ENCODE measurements at places on chromosomes 13 and 19.

GRCh38 chr13:92769046-92769445 is 457.6 kb upstream of the GPC6 start:
- DNase-seq = no peak

DNA sequence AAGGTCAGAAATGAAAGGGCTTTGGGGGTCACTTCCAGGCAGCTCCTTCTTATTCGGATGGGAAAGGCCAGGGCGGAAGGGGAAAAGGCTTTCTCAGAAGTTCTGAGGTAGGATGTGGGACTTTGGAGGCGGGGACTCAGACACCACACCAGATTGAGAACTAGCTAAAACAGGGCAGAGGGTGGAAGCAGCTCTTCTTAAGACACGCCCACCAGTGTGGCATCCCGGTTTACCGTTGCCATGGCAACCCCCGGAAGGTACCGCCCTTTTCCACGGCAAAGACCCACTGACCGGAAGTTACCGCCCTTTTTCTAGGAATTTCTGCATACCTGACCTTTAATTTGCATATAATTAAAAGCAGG is 3.8 kb upstream of the LILRA5 start:
- DNase-seq = no peak

- DNase-seq = no peak
Observed at GRCh38 chr19:47215581-47215980, 15.4 kb downstream of the BBC3 start.

DNA sequence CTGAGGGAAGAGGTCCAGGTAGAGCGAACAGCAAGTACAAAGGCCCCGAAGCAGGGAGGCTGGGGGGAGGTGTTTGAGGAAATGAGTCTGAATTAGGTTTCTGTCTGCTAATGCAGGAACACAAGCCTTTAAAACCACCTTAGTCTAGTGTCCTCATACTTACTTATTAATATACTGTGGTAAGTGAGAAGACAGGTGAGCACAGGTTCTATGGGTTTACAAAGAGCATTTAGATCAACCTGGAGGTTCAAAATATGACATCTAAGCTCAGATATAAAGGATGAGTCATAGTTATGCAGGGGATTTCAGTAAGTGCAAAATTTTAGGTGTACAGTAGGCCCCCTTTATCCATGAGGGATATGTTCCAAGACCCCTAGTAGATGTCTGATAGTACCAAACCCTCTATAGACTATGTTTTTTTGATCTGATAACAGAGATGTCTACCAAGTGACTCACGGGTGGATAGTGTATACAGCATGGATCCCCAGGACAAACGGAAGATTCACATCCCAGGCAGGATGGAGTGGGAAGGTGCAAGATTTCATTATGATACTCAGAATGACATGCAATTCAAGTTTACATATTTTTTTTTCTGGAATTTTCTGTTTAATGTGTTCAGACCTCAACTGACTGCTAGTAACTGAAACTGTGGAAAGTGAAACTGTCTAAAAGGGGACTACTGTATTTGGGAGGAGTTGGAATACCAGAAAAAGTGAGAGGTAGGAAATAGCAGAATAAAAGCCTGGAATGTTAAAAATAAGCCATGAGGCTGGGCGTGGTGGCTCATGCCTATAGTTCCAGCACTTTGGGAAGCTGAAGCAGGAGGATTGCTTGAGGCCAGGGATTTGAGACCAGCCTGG is 18.2 kb upstream of the MED4 start:
- DNase-seq = no peak

GRCh38 chr13:27790523-27790922 is 1.8 kb upstream of the GSX1 start:
- no peak for DNase-seq

DNA sequence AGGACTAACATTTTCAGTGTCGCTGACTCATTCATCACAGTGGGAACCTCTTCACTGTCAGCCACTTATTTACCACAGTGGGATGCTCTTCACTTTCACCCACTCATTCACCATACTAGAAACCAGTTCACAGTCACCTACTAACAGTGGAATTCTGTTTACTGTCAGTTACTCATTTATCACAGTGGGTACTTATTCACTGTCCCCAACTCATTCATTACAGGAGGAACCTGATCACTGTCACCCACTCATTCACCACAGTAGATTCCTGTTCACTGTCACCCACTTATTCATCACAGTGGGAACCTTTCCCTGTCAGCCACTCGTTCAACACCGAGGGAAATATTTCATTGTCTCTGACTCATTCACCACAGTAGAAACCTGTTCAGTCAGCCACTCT is 10.1 kb upstream of the ZNF85 start:
- DNase-seq = no peak

GRCh38 chr13:59673286-59673685 is 490.4 kb downstream of the DIAPH3 start:
- DNase-seq = no peak

- DNase-seq = no peak
Observed at GRCh38 chr19:16566702-16567101, 5.5 kb downstream of the SLC35E1 start.

DNA sequence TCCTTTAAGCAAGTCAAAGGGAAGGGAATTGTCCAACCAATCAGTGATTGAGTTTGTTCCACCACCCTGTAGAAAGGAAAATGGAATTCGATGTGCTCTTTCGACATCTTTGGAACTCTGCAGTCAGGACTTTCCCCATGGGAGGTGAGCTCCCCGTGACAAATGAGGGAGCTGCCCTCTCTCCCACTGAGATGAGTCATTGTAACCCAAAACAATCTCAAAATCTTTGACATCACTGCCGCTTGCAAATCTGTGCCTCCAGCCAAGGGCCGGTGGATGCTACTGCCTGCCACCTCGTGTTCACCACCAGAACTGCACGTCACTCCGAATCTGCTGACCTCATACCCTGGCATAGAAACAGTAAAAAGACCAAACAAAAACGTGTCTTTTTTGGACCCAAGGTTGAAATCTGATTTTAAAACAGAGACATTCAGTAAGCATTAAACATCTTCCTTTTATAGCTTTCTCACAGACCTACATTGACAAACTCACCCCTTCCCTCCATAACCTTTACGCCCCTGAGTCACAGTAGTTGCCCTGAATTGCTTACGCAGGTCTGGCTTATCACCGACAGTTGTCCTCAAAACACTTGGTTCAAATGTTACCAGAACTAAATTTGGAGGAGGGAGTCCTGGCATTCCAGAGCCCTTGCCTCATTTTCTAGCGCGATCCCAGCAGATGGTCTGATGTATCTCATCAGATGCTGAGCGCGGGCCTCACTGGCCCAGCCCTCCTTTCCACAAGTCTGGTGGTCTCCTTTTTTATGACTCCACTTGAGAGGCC is 105.2 kb downstream of the COL4A2 start:
- DNase-seq = peak; percentile 62

GRCh38 chr13:26561067-26561466 is 3.6 kb downstream of the WASF3 start:
- no peak for DNase-seq

- DNase-seq = no peak
Observed at GRCh38 chr13:76271728-76272232, 614.4 kb downstream of the KCTD12 start.

DNA sequence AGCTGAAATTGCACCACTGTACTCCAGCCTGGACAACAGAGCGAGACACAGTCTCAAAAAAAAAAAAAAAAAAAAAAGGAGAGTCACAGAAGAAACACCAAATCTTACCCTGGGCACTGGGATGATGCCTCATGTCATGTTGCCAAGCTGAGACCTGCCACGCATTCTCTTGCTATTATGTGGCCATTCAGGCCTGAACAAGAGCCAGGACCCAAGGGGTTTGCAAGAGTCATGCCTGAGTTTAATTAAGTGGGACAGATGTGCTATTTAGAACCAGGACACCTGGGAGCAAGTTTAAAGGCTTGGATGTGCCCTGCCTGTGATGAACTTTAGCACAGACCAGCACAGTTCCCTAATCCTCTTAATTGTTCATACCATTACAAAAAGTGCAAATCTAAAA is 9.8 kb downstream of the PNMA8A start:
- no peak for DNase-seq

GRCh38 chr19:30556230-30556711 is 184.1 kb downstream of the ZNF536 start:
- no peak for DNase-seq

DNA sequence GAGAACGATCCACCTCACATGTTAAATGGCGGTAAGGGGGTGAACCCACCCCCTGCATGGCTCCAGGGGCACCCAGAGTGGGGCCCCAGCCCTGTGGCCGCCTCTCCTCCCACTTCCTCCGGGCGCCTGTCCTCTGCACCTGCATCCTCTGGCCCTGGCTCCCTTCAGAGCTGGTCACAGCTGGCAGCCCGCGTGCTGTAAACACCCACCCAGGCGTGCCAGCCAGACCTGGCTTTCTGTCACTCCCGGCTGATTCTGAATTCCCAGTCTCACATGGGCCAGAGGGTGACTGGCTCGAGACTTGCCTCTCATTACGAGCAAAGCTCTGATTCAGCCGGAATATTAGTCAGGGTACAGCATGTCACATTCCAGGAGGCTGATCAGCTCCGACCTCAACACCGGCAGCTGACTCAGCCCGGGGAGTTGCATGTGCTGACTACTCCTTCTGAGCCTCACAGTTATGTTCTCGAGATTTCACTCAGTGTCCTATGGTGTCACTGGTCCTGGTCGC is 75.1 kb downstream of the GNG7 start:
- no peak for DNase-seq

DNA sequence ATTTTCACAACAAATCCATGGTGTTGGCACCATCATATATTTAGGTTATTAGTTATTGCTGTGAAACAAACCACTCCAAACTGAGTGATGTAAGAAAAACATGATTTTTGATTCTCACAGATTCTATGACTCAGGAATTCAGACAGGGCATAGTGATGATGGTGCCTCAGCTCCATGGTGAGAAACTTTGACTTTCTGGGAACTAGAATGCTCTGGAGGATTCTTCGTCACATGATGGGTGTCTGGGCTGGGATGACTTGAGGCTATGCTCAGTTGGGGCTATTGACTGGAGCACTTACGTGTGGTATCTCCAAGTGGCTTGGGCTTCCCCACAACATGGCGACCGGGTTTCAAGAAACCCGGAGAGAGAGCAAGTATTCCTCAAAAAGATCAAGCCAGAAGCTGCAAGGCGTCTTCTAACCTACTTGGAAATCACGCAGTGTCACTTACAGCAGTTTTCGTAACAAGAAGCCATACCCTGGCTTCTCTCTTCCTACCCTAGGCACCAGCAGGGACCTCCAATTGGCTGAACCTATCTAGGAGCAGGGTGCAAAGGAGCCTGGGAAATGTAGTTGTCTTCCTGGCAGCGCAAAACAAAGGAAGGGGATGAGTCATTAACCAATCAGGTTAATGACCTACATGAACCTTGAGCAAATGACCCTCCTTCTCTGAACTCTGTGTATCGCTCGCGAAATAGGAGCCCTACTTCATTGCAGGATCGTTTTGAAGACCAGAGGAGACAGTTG is 22.4 kb downstream of the VAV1 start:
- no peak for DNase-seq

DNA sequence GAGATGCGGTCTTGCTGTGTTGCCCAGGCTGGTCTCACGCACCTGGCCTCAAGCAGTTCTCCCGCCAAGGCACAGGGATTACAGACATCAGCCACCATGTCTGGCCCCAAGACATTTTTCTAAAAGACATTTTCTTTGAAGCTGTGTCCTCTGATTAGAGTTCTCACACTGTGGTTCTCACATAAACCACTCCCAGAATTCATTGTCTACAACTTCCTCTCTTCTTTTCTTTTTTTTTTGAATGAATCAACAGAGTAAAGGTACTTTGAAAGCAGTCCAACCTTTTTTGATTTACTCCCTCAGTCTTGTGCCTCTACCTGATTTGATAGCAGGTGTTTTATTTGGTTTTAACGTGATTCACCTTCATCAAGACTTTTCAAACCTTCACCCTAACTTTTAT is 14.3 kb upstream of the SHD start:
- DNase-seq = no peak

DNA sequence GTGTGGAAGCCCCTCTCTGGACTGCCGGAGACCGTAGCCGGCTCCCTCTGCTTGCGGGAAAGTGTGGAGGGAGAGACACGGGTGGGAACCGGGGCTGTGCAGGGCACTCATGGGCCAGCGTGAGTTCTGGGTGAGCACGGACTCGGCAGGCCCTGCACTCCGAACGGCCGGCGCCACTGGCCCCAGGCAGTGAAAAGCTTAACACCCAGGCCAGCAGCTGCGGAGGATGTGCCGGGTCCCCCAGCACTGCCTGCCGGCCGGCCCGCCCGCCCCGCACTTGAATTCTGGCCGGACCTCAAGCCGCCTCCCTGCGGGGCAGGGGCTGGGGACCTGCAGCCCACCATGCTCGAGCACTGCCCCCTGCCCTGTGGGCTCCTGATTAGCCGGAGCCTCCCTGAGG is 147.0 kb downstream of the FGF9 start:
- no peak for DNase-seq

GRCh38 chr19:38975214-38975860 is at the start of gene FBXO17:
Gene FBXO17, minus strand, starts transcription at chr19:38975742. Its CDS starts 25,423 bp downstream, at chr19:38950319.
- DNase-seq = no peak

- no peak for DNase-seq
Observed at GRCh38 chr19:56969156-56969555, 128.6 kb upstream of the PEG3 start.

DNA sequence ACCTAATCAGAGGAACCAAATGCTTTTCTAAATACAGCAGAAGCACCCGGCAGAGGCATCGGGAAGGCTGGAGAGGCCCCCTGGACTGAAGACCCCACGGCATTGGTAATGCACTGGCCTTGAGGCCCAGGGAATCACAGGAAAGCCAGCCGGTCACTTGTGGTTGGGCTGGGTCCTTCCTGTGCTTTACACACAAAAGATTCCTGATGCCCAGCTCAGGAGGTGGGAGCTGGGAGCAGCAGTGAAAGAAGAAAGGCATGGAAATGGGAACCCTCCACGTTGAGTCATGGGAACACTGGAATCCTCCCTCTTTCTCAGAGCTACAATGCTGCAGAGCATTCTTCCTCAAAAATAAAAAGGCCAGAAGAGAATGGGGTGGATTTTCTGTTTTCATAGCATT is 126.4 kb downstream of the TNFRSF19 start:
- no peak for DNase-seq

- DNase-seq = no peak
Observed at GRCh38 chr13:33051632-33052031, 35.4 kb downstream of the KL start.

GRCh38 chr19:940591-941291 is 14.9 kb downstream of the ARID3A start:
- no peak for DNase-seq

DNA sequence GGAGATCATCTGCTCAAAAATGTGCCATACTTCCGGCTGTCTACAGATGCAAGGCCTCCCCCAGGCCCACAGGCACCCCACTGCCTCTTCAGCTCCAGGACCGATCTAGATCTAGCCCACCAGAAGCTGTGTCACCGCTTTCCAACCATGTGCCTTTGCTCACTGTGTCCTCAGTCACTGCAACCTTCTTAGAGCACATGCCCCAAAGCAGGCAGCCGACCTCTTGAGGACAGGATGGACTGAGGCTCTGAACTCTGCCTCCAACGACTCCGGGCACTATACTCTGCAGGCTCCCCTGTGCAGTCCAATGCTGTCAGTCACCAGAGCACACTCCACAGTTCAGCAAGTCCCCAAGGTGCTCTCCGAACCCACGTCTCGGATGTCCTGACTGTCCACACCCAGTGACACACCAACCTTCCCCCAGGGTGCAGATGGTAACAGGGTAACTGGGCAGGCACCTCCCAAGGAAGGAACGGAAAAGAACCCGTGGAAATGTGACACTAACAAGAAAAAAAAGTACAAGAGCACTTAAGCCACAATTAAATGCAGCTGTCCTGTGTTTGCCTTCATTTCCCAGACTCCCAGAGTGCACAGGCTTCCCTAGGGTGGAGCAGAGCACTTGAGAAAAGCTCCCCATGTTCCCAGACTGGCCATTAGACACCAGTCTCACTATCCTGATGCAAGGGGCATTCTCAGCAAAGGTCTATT is 4.8 kb downstream of the STK24 start:
- no peak for DNase-seq

GRCh38 chr19:55197528-55197927 is 11.8 kb downstream of the PTPRH start:
- DNase-seq = no peak

Measured in GM12892 (cell line).